ENCODE measurements at places on chromosomes 7 and 10.

DNA sequence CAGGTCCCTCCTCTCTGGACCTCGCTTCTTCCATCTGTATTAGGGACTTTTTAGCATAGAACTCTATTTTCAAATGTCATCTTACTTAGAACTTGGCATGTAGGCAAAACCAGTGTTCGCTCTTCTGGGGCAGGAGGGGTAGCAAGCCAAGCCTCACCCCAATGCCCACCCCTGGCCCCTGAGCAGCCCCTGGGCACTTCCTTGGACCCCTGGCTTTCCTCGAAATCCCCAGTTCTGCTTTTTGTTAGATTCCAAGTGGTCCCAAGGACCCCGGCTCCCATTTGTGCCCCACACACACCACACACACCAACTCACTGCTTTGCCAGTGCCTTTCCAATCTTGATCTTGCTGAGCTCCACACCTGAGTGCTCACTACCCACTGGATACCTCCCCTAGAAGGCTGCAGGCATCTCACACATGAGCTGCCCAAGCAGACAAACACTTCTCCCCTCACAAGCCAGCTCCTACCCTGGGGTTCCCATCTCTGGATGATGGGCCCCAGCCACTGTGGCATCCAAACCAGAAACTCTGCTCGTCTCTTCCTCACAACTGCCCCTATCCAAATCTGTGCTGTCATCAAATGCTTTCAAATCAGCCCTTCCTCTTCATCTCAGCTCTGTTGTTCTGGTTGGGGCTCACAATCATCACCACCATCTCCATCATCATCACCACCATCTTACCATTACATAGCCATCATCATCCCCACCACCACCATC lies 167.9 kb upstream of the ZMIZ1 start:
- DNase-seq: no peak

DNA sequence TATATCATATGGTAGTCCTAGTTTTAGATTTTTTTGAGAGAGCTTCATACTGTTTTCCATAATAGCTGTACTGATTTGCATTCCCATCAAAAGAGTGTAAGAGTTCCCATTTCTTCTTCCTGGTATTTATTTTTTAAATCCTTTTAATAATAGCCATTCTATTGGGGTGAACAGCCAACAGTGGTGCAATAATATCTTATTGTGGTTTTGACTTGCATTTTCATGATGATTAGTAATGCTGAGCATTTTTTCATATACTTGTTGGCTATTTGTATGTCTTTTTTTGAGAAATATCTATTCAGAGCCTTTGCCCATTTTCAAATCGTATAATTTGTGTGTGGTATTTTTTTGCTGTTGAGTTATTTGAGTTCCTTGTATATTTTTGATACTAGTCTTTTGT lies 167.4 kb downstream of the FZD1 start:
- DNase-seq: no peak

GRCh38 chr7:18889436-18889835 lies 228.0 kb downstream of the TWIST1 start:
- DNase-seq: no peak

- no peak for DNase-seq
These were observed 2.7 kb downstream of the ITGB1 start for GRCh38 chr10:32955299-32955772.

DNA sequence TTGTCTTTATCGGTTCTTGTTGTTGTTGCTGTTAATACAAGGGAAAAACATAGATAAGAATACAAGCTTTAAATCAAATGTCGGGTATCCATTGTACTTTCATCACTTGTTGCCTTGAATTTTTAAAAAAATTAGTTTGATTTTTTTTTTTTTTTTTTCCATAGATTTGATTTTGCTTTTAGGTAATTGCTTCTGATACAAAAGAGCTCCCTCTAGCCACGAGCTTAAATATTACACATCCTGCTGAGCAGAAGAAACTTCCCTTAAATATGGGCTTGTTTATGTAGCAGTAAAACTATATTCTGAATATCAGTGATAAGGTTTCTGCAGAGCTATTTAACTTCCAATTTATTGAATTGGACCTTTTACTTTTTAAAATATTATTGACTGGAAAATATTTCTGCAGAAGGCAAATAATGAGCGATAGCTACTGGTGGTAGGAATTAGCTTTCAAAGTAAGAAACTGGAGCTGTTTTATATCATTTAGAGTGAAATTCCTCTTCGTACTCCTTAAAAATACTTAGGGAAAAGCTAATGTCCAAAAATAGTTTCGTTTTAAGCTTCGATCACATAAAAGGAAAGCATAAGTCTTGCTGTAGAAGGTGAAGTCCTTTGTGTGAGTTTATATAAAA lies 216.9 kb downstream of the POLR1F start:
- DNase-seq: no peak

DNA sequence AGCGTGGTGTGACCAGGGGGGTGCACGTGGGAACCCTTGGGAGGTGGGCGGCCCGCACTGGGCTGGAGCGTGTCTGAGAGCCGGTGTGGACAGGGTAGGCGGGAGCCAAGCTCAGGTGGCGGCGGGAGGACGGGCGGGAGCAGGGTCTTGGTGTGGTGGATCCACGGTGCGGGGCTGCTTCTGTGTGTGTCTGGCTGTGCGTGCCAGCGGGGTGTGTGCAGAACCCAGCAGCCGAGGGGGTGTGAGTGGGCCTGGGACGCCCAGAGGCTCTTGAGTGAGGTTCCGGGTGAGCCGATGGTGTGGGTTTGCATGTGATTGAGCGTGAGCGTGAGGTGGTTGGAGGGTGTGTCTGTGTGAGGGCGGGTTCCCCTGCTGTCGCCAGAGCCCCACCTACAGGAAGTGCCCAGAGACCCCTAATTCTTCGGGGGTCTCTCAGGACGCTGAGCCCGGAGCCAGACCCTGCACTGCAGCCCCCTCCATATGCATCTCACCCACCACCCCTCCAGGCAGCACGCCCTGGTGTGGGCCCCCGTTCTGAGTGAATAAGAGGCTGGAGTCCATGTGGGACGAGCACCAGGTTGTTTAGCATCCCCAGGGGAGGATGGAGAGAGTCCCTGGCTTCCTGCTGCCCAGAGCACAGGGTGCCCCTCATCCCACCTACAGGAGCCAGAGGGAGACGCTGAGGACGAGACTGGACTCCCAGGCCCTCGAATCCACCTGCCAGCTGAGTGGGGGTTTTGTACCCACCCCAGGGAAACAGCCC lies 78.2 kb downstream of the ELFN1 start:
- DNase-seq: no peak

Data from anterior cingulate cortex (tissue), 58 donors.